ENCODE measurements at places on chromosomes 2 and 18.

GRCh38 chr2:216520112-216520511 is 21.5 kb downstream of the RPL37A start:
- DNase-seq: no peak

DNA sequence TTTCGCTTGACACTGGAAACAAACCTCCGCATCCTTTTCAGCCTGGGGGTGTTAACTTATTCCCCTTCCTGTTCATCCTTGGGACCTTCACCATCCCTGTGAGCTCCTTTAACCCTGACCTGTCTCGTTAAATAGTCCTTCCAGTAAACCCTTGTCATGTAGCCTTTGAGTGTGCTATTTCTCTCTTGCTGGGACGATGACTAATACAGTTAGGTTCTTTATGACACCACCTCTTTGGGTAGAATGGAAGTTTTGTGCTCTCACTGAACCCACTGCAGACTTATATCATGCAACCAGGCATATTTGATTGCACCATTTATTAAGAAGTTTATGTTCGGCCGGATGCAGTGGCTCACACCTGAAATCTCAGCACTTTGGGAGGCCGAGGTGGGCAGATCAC is 40.5 kb upstream of the GAREM1 start:
- DNase-seq: no peak

- peak; percentile 86 for DNase-seq
Observed at GRCh38 chr2:218397820-218398436, 1.7 kb upstream of the CTDSP1 start.

DNA sequence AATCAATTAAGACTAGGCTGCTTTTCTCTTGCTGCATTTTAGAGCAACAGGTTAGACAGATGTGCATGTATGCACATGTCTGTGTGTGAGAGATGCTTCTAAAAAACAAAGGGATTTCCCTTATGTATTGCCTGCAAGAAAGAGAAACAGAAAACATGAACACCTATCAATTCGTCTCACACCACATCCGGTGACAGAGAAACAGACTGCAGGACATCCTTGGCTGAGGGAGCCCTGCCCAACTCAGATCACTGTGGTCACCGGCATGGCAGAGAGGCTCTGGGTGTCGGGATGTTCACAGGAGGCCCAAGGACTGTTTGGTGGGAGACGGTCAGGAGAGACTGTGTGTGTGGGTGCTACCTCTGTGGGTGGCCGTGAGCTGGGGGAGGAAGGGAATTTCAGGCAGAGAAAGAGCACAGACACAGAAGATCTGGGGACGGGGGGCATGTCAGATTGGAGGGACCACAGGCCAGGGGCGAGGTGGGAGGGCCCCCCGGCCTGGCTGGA is 24.9 kb downstream of the FHL2 start:
- no peak for DNase-seq

DNA sequence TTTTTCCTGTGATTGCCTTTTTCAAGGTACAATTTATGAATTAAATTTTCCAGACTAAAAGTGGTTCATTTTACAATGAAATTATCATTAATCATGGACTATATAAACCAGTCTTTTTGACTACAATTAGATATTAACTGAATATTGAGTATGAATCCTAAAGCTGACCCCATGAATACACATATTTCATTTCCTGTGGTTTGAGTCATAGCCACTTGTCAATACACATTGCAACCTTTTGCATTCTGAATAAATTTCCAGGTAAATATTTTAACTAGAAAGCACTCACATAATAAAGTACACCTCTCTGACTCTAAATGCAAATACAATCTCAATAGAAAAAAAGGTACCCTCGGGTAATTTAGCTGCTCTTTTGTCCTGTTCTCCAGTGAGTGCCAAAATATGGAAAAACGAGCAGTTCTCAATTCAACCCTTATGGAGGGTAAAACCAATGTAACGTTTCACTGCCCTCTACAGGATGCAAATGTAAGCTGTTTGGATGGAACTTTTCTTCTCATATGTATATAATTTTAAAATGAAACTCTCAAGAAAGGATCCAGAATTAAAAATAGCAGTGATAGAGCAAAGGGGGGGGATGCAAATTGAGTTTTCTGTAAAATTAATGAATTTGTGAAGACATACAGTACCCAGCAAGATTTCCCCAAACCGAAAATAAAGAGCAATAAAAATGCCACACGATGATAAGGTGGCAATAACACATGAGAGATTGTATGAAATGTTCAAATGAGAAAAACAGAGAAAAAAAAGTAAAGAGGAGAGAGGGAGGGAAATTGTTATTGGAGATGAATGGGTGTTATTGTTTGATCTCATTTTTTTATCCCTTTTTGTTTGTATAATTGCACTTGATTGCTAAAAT is 1795.7 kb upstream of the PIK3C3 start:
- peak; percentile 50 for DNase-seq

GRCh38 chr2:211737282-211737681 is 801.3 kb downstream of the ERBB4 start:
- DNase-seq: no peak

- DNase-seq: no peak
Observed at GRCh38 chr2:1911811-1912210, 167.5 kb upstream of the PXDN start.

GRCh38 chr2:120551522-120551921 is 184.1 kb upstream of the GLI2 start:
- DNase-seq: no peak

GRCh38 chr18:31929273-31929672 is 13.7 kb downstream of the TRAPPC8 start:
- no peak for DNase-seq

GRCh38 chr2:227038550-227039189 is 125.3 kb downstream of the COL4A4 start:
- no peak for DNase-seq

GRCh38 chr2:195533771-195534642 is 123.0 kb upstream of the SLC39A10 start:
- peak; percentile 60 for DNase-seq

- no peak for DNase-seq
Observed at GRCh38 chr18:24089076-24089475, 49.8 kb upstream of the CABYR start.

GRCh38 chr2:41377837-41378236 is 670.0 kb upstream of the PKDCC start:
- no peak for DNase-seq

GRCh38 chr2:32940316-32940997 is 6.3 kb upstream of the LTBP1 start:
- DNase-seq: no peak

- DNase-seq: no peak
Observed at GRCh38 chr18:37711766-37712505, 146.3 kb upstream of the CELF4 start.

- no peak for DNase-seq
Observed at GRCh38 chr2:99841749-99842148, 300.6 kb downstream of the AFF3 start.

GRCh38 chr2:226674123-226674522 is 125.5 kb downstream of the IRS1 start:
- DNase-seq: no peak

DNA sequence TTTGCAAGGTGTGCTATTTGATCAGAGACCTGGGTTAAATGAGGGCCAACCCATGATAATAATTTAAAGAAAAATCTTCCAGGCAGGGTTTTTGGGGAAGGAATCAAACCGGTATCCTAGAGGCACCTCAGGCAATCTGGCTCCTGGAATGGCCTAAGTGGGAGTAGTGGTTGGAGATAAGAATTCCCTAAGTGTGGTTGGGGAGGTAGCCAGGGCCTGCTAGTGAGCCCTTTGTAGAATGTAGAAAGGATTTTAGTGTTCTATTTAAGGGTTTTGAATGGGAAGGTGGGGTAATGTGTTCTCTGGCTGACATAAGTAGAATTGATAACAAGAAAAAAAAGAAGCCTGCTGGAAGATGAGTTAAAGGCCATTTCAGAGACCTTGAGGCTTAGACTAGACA is 422.2 kb downstream of the XIRP2 start:
- DNase-seq: no peak

DNA sequence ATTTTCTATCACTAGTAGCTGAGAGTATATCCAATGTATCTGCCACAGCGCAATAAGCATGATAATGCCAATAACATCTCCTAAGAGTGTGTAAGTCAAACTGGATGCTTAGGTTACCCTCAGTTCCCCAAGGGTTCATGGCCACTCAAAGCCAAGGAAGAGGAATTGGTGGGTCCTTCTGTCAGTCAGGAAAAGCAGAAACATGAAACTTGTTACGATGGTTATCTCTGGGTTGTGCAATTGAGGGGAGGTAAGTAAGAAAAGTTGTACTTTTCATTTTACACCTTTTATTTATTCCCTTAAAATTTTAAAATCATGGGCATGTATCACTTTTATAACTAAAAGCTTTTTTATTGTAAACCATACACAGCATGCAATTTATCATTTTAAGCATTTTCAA is 10.1 kb upstream of the GAD1 start:
- no peak for DNase-seq

GRCh38 chr18:9552191-9552590 is 62.2 kb downstream of the PPP4R1 start:
- no peak for DNase-seq

DNA sequence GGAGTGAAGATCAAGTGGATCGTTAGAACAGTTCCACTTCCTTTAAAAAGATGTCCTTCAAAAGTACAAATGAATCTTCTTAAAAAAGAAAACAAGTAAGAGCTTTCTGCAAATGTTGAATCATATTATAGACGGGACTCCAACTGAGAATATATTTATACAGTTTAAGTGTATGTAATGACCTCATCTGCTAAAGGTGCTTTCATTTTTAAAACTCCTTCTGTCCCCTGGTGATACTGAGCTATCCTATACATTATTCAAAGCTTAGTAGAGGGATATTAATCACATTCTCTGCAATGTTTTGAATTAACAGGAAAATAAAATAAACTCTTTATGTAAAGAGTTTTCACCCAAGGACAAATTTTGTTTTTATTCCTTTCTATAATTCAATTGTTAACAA is 420.7 kb upstream of the SLC8A1 start:
- no peak for DNase-seq

DNA sequence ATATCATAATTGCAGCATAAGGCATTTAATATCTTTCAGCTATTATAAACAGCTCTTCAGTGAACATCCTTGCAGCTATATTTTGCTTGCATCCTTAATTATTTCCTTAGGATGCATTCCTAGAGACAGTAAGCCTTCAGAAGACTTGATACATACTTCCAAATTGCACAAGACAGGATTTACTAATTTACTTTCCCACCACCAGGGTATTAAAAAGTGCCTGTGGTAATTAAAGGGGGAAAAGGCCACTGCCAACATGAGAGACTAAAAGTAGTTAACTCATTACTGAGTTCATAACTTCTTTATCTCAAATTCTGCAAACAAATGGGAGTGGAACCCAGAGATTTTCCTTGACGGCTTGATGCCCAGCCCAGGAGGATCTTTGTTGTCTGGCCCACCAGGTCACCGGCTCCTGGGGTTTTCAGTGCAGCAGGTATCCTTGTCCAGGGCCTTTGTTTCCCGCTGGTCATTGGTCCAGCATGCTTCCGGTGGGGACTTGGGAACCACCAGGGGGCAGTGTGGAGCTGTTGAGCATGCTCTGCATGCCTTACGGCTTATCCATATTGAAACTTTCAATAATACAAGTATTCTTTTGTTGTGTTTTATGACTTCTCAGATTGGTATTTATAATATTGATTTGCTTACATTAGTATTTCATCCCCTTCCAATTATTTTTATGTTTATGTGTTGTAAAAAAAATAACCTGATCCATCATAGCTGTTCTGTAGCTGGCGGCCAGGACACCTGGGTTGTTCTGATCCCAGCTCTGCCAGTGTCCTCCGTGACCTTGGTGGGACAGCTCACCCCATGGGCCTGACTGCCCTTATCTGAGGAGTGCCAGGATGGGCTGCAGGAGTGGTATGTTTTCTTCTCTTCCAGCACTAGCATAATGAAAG is 61.4 kb downstream of the TGOLN2 start:
- DNase-seq: peak; percentile 42

DNA sequence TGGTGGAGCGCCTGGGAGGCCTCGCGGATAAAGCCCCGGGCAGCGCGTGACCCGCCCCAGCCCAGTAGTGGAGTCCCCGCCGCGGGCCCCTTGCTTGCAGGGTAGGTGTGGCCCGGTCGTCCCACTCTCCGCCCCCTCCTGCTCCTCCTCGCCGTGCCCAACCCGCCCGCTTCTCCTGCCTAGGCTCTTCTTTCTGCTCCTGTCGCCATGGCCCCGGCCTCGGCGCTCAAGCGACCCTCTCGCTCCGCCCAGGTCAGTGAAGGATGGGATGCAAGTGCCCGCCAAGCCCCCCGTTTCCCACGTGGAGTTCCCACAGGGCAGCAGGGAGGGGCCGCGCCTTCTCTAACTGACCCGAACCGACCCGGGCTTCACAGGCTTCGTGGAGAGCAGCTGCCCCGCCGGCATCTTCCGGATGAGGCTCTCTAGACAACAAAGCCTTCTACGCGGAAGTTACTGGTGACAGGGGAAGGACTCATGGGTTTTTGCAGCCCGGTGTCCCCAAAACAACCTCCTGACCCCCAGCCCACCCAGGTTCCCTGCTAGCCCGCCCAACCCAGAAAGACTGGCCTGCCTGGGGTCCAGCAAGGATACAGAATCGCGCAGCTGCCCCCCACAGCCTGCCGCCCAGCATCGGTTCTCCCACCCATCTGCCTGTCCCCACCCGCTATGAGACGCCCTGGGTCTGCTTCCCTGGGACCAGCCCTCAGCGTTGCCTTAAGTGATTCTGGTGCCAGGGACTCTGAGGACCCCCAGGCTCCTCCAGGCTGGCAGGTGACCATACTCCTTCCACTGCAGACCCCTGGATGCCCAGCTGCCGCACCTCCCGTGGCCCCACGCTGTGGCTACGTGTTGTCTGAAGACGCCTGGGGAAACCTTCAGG is 32.8 kb downstream of the TTC32 start:
- peak; percentile 65 for DNase-seq

DNA sequence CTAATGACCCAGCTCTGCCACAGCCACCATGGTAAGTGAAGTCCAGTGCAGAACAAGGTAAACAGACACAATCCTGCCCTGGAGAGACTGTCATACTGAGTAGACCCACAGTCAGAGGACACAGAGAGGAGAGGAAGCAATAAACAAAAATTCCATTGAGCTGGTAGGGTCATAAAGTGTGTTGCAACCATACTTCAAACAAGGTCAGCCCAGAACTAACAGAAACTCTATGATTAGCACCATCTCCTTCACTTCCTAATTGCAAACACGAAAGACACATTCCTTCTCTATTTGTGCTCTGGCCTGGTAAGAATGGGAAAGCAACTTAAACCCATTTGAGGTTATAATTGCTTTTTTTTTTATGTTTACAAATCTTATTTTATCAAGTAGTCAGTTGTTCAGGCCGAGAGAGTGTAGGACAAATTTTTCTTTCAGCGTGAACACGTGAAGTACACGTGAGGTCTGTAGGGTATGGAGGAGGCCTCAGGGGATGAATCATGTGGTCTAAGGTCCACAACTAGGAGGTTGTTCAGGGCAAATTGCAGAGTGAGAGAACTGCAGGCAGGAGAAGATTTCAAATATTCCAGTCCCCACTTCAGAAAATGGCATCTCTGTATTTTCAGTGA is 71.4 kb upstream of the GLS start:
- DNase-seq: peak; percentile 86

Measured in SW480 (cell line).